ENCODE measurements at places on chromosomes 2 and 18.

- DNase-seq = no peak
Measured at GRCh38 chr2:101003278-101003775, 1.2 kb downstream of the RPL31 start.

DNA sequence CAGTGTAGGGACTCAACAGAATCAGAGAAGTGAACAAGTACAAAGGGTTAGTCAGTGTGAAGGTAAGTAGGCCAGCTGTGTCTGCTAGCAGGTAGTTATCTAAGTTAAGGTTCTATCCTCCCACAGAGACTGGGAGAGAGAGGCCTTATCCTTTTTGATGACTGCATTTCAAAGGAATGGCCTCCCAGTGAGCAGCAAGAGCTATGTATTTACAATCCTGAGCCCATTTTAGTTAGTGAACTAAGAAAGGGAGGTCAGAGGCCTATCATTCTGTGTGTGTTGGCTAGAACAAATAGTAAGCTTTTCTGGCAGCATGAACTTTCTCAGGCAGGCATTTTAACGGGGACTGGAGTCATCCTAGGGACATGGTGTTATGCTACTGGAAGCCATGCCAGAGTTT is 182.9 kb downstream of the VWC2L start:
- no peak for DNase-seq

DNA sequence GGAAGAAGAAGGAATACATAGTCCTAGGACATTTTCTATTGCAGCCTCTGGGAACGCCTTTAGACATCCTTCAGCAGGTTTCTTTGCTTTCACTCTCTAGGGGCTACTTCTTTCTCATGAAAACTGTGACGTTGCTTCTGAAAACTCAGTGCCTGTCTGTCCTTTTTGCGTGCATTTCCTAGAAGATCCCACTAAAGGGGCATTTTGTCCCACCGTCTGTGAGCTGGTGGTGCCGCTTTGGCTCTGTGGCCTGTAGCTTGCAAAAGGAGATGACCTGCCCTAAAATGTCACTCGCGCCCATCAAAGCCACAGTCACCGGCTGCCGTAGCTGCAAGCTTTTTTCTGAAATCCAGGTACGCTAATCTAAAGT is 579 bp downstream of the STAT4 start:
- DNase-seq = no peak

GRCh38 chr18:28793901-28794300 is 617.0 kb upstream of the CDH2 start:
- no peak for DNase-seq

- DNase-seq = no peak
Measured at GRCh38 chr2:143426296-143426695, 297.1 kb downstream of the ARHGAP15 start.

GRCh38 chr2:190318931-190319554 is 583 bp downstream of the HIBCH start:
- no peak for DNase-seq

- DNase-seq = no peak
Measured at GRCh38 chr2:203756161-203756560, 49.7 kb downstream of the CD28 start.

- no peak for DNase-seq
Measured at GRCh38 chr2:213227458-213227857, 56.8 kb upstream of the SPAG16 start.

GRCh38 chr2:231662811-231663457 is 45.4 kb upstream of the PTMA start:
- DNase-seq = no peak
